ENCODE measurements at places on chromosomes 4 and X.

GRCh38 chrX:109926743-109927662 lies 75.9 kb upstream of the TMEM164 start:
- DNase-seq = no peak

- DNase-seq = no peak
These were observed 10.9 kb downstream of the CEP135 start for GRCh38 chr4:55959655-55960054.

- no peak for DNase-seq
These were observed 21.0 kb downstream of the SMARCAD1 start for GRCh38 chr4:94228493-94229216.

- DNase-seq = no peak
These were observed 154.0 kb downstream of the GRIA3 start for GRCh38 chrX:123337886-123338639.

- DNase-seq = no peak
These were observed 435.5 kb downstream of the GABRG1 start for GRCh38 chr4:45688341-45688740.

- DNase-seq = no peak
These were observed 12.0 kb downstream of the DHRSX start for GRCh38 chrX:2488621-2489285.

GRCh38 chrX:16005917-16006316 lies 117.4 kb upstream of the GRPR start:
- no peak for DNase-seq

DNA sequence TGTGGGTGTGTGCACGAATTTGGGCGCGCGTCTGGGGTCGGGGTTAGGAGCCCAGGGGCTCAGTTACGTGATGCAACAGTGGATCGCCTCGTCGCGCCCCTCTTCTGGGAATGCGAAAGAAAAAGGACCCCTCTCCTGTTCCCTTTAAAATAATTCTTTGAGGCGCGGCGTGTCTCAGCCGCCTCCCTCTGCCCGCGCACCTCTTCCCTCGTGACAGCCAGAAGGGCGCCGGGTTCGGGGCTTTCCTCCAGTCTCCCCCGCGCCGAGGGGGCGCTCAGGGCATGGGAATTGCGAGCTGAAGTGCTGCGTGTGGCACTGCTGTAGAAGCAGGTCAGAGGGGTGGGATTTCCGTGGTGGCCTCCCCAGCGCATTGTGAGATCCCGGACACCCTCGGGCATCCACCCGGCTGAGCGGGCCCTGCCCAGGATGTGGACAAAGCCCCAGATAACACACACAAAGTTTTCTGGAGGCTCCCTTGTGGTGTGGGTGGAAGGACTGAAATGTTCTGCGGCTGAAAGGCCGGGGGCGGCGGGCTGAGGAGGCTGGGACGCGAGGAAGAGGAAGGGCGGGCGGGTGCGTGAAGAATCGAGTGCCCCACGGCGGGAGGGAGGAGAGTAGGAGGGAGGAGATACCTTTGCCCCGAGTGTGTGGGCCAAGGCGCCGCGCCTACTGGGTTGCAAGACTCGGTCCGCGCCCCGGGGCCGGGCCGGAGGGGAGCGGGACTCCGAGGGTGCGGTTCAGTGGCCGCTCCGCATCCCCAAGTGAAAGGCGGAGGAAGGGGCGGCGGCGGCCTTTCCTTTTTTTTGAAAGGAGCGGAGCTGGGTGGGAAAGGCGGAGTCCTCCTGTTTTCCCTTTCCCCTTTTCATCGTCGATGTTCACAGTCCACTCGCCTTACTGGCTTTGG lies 752 bp downstream of the SEPTIN11 start:
- DNase-seq = peak; percentile 27

- no peak for DNase-seq
These were observed 21.5 kb downstream of the FHDC1 start for GRCh38 chr4:152957437-152958171.

GRCh38 chr4:1115528-1116293 lies 2.3 kb upstream of the RNF212 start:
- no peak for DNase-seq

DNA sequence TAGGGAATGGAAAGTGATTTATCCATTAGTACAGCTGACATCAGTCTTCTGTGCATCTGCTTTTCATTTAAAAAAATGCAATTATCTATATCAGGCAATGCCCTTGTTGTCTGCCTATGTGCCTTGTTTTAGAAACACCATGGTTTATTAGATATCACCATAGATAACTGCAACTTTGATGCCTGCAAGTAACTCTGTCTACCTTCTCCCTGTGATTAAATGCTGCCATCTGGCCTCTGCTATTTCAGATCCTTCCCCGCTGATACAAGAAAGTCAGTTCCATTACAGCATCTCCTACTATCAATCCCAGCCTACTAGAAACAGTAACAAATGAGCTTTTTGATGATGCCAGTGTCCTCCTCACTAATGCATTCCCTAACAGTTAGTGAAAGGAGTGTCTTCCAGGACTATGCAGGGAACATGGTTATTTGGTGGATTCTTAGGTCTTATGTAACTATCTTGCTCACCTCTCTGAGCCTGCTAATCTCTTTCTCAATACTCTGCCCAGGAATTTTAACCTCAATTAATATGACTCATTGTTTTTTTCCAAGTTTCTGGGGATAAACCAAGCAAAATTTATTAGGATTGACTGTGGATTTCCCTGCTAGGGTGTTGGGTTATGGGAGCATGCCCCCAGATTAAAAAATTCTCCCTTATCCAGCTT lies 444.9 kb downstream of the RAPGEF2 start:
- no peak for DNase-seq

- no peak for DNase-seq
These were observed 96.8 kb downstream of the FNIP2 start for GRCh38 chr4:158865520-158866177.

- no peak for DNase-seq
These were observed 231.7 kb downstream of the HS3ST1 start for GRCh38 chr4:11196927-11197522.

DNA sequence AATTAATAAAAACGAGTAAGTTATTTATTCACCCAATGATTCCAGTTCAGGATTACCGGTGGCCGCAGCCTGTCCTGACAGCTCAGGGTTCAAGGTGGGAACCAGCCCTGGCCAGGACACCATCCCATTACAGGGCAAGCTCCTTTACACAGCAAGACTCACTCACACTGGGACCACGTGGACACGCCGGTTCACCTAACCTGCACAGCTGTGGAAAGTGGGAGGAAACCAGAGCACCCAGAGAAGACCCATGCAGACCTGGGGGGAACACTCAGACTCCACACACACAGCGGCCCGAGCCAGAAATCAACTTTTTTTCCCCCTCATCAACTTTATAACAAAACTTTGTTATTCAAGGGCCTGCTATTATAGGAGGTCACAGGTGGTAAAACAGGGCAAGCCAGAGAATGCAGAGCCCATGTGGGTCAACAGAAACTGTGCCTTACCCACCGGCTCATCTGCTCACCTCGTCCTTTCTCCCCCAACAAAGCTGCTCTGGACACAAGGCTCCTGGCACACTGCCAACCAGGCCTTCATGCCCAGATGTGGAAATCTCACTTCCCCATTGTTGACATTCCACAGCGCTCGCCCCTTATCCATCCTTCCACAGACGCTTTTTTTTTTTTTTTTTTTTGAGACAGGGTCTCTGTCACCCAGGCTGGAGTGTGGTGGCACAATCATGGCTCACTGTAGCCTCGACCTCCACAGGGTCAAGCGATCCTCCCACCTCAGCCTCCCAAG lies 8.0 kb upstream of the ODAPH start:
- DNase-seq = no peak

All from activated CD4-positive, alpha-beta T cell treated with anti-CD3 and anti-CD28 coated beads, Interleukin-2, amount 50 U/mL, for 24 hours (primary cell).